ENCODE measurements at places on chromosomes 7 and 10.

- no peak for DNase-seq
Measured at GRCh38 chr7:93851536-93851935, 39.0 kb downstream of the TFPI2 start.

GRCh38 chr10:46217752-46218453 is 68.9 kb upstream of the ANTXRL start:
- no peak for DNase-seq

DNA sequence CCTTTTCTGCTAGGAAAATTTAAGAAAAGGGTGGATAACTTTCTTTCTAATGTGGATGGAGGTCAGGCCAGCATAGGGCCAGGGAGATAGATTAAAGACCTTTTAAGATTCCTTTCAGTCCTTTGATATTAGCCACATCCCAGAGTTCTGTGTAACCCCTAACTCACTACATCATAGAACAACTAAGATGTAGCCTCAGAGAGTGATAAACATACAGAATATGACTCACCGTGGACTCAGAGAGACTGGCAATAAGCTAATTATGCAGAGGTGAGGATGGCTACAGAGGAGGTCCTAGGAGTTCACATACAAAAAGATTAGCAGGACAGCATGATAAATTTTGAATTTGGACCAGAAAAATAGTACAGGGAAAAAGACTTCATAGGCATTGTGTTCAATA is 141.0 kb downstream of the AOAH start:
- no peak for DNase-seq

GRCh38 chr7:131302876-131303707 is 24.6 kb upstream of the MKLN1 start:
- DNase-seq = peak; percentile 65

DNA sequence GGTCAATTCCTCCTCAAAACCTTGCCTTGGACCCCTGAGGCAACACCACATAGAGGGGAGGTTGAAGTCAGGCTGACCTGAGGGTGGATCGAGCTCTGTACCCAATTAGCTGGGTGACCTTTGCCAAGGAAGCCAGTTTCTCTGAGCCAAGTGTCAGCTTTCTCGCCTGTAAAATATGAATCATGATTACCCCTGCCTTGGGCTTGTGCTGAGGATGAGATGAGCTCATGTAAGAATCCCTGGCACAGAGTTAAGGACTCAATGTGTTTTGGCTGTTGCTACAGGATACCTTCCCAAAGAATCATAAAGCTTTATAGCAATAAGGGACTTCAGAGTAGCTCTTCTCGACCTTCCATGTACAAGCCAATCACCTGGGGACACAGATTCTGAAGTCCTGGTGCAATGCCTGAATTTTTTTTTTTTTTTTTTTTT is 43.5 kb upstream of the CACUL1 start:
- no peak for DNase-seq

- DNase-seq = no peak
Measured at GRCh38 chr10:92990615-92991014, 70.0 kb upstream of the CYP26C1 start.

DNA sequence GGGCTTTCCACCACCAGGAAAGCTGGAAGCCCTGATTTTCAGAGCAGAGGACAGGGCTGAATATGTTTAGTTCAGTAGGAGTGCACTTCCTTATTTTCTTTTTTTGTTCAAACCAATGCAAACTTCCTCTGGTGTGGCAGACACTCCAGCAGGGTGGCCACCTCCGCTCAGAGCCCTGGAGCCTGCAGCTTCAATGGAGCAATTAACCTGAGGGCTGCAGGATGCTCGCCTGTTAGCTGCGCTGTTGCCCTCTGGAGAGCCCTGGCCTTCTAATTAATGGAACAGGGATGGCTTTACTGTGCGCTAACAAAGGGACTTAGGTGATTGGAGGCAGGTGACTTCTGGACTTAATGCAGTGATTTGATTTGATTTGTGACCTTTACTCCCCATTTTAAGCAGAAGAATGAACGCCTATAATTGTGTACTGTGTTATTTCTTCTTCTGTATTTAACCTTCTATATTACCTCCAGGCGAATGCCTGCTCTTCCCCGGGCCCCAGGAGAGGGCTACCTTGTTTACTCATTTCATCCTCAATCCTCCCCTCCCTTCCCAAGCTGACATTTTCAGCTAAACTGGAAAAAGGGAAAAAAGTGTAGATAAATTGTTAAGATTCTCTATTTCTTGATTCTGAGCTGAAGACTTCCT is 123.0 kb upstream of the CTBP2 start:
- DNase-seq = peak; percentile 21

- no peak for DNase-seq
Measured at GRCh38 chr10:104041891-104042535, 43.7 kb downstream of the COL17A1 start.

DNA sequence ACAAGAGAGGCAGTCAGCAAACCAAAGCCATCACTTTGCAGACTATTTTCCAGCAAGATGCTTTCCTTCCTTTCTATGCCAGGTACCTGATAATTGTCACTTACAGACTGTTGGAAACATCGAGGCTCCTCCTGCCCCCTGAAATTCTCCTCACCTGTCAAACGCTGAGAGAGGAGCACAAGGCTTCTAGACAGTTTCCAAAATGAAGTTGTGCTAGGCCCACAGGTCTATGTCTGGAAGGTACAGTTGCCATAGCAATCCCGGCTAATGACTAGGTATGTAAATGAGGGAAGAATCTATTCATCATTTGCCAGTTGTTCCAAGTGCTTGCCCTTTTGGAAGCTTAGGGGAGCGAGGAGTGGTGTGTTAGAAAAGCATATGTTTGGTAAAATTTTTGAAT is 334.4 kb downstream of the CALN1 start:
- no peak for DNase-seq

- no peak for DNase-seq
Measured at GRCh38 chr7:36208426-36208825, 55.4 kb downstream of the EEPD1 start.

DNA sequence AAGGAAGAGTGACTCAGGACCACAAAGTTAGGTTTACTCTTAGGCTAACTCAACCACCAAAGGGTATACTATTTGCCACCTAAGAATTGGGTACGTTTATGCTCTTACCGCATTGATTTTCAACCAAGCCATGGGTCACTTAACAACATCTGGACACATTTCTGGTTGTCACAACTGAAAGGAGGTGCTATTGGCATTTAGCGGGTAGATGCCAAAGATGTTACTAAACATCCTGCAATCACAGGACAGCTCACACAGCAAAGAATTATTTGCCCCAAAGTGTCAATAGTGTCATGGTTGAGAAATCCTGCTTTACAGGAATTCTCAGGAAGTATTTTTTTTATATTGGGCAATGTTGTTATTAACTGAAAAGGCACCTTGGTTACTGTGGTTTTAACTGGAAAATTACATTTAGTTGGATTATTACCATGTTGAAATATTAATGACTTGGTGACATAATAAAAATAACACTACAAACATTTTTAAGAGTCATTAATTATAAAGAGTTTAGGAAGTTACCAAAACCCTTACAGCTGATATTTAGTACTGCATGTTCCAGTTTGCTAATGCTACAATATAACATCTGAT is 185.0 kb upstream of the TMEM196 start:
- DNase-seq = no peak

DNA sequence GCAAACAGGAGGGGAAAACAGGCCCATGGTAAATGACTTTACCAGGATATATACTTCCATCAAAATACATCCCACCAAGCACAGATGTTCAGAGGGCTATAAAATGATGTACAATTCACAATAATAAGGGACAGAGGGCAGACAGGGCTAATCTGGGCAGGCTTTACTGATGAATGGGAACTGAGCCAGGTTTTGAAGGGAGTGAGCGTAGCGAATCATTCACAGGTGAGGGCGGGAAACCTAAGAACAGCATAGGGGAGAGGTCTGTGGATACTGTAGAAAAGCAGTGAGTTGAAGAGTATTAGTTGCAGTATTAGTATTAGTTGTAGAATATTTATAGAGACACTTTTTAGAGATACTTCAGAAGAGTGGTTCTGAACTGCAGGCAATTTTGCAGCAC is 180.8 kb downstream of the JAZF1 start:
- DNase-seq = no peak

- DNase-seq = no peak
Measured at GRCh38 chr10:108132303-108132702, 967.8 kb upstream of the SORCS1 start.

- DNase-seq = no peak
Measured at GRCh38 chr10:125995726-125996304, 99.5 kb downstream of the FANK1 start.

GRCh38 chr10:87605628-87606251 is 53.9 kb upstream of the PAPSS2 start:
- DNase-seq = no peak

GRCh38 chr10:113047963-113048781 is 98.1 kb downstream of the TCF7L2 start:
- DNase-seq = no peak

- no peak for DNase-seq
Measured at GRCh38 chr7:37730501-37730900, 46.9 kb downstream of the GPR141 start.

GRCh38 chr10:87816163-87816897 is 1.7 kb downstream of the ATAD1 start:
- no peak for DNase-seq

- DNase-seq = no peak
Measured at GRCh38 chr10:66591865-66592264, 334.0 kb upstream of the LRRTM3 start.

- no peak for DNase-seq
Measured at GRCh38 chr10:24215603-24216002, 6.7 kb downstream of the KIAA1217 start.

DNA sequence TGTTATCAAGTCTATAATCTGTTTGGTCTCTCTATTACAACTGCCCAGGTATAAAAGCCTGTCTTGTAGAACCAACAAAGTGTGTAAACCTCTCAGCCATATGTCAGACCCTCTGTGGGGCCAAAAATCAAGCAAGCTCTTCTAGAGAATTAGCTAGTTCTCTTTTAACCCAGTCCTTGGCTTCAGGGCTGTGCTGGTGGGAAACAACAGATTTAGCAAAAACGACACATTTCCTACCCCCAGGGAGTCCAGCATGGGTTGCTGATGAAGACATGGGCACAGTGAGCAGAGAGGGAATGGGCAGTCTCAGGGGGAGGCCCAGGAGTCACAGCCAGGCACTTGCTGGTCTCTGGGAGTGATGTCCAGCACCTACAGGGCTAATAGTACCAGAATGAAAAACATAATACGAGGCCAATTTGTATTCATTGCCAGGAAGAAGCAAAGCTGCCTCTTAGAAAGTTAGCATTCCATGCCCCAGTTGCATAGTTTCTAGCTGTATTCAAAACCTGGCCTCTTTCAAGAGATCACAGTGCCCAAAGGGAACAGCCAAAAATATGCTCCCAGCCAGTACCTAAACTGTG is 80.1 kb downstream of the FRMD4A start:
- DNase-seq = no peak

DNA sequence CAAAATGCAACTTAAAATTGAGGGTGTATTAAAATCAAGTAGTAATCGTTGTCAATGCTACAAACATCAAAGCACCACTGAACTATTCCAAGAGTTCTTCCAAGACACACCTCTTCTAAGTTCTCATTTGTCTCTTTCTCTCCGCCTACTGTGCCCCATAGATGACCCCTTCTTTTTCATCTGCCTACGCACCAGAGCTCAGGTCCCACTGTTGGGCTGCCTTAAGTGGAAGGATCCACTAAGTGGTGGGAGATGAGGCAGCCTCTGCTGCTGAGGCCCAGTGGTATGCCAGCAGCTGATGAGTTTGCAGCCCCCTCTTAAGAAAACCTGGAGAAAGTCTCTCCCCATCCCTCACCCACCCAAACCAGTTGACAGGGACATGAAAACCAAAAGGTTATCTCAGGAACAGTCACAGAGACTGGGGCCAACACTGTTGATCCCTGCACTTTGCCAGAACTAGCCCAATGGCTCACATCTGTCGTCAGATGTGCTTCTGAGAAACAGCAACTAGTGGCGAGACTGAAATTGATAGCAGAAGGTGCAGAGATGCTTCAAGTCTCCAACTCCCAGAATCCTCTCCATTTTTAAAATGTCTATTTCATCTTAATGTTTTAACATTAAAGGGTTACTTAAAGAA is 88.4 kb downstream of the CHCHD3 start:
- DNase-seq = no peak

GRCh38 chr7:27435461-27435860 is 192.9 kb downstream of the EVX1 start:
- no peak for DNase-seq

GRCh38 chr10:92011560-92012214 is 88.1 kb downstream of the BTAF1 start:
- no peak for DNase-seq

DNA sequence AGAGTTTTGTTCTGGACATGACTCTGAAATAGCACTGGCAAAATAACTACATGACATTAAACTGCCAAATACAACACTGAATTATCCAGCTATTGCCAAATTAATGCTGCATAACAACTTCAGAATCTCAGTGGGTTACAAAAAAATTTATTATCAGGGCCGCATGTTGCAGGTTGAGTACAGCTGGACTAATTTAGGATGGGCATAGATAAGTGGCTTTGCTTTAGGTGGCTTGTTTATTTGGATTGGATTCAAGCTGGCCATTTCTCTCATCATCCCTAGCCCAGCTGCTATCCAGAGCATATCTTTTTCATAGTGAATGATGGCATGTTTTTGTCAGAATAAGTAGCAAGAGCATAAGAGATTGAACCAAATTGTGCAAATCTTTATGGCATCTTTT is 1277.1 kb downstream of the REEP3 start:
- no peak for DNase-seq

GRCh38 chr10:97520978-97521761 is 22.4 kb downstream of the UBTD1 start:
- no peak for DNase-seq

- DNase-seq = no peak
Measured at GRCh38 chr10:84005403-84005802, 133.9 kb upstream of the GHITM start.

- no peak for DNase-seq
Measured at GRCh38 chr10:43692051-43692825, 43.6 kb upstream of the ZNF32 start.

GRCh38 chr7:7652798-7653540 is 12.4 kb downstream of the UMAD1 start:
- DNase-seq = no peak

DNA sequence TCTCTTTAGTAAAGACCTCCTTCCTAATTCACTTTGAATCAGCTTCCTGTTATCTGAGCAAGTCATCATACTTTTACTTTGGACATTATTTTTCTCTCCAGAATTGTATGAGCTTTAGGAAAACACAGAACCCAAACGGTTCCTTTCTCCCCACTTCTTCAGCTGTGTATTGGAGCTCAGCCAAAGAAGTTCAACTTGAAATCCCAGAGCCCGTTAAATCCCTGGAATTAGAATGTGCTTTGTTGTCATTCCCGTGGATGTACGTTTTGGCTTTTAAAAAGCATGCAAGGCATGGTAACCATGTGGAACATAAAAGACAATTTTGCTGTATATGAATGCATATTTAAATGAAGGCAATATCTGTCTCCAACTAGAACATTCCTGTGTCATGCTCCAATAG is 46.6 kb downstream of the AGMO start:
- DNase-seq = no peak

- peak; percentile 24 for DNase-seq
Measured at GRCh38 chr7:80277434-80278427, 143.1 kb downstream of the GNAI1 start.
